Fibroblast of skin of left quadriceps (primary cell): ENCODE measurements at places on chromosomes 16 and 17.

- no peak for DNase-seq
Measured at GRCh38 chr17:19678581-19679453, 30.3 kb downstream of the ALDH3A2 start.

DNA sequence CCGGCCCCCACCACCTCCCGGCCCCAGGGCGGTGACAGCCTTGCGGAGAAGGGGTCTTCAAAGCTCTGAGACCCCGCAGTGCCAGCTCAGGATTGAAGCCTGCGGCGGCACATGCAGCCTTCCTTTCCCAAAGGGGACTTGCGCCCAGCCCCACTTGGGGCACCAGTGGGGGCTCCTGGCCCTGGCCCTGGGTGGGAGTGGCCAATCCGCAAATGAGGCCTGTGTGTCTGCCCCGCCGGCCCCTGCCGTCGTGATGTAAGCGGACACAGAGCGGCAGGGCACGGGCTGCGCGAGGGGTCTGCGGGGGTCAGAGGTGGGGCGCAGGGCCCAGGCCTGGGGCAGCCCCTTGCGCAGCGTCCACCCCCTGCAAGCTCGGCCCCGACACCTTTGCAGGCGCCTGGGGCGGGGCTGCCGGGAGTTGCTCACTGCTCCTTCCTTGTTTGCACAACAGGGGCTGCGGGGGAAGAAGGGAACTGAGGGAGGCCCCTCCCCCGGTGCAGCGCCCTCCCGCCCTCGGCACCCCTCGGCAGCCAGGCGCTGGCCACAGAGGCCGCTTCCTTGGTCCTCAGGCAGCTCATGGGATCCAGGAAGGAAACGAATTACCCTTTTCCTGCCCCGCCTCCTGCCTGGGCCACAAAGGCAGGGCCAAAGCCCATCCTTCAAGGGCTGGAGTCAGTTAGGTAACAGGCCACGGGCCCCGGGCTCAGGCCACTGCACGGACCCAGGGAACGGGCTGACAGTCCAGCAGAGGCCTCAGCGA, 2.9 kb downstream of the SLC16A3 start:
- no peak for DNase-seq

- no peak for DNase-seq
Measured at GRCh38 chr17:76997981-76998531, 129.9 kb downstream of the MGAT5B start.

GRCh38 chr16:66152181-66152580, 214.3 kb upstream of the CDH5 start:
- DNase-seq: no peak

GRCh38 chr16:5027575-5028235, 6.0 kb downstream of the NAGPA start:
- no peak for DNase-seq

GRCh38 chr17:11240041-11240840, 772 bp upstream of the SHISA6 start:
- DNase-seq: no peak

DNA sequence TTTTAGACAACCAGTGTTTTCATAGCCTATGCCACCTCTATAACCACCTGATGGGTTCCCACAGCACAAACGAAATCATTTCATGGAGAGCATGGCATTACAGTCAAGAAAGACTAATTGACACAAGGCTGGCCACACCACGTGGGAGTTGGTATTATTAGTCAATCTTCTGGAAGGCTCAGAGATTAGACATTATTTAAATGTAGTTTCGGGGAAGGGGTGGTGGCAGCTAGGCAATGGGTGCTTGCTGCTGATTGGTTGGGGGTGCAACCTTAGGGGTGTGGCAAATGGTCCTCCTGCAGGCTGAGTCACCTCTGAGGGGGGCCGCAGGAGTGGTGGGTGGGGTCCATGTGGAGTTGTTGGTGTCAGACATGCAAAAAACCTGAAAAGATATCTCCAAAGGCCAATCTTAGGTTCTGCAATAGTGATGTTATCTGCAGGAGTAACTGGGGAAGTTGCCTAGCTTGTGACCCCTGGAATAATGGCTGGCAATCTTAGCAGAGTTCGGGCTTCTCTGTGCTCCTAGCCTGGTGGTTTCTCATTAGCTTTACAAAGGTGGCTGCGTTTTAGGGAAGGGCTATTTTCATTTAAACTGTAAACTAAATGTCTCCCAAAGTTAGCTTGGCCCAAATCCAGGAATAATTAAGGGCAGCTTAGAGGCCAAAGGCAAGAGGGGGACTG, 4.6 kb downstream of the TEN1 start:
- no peak for DNase-seq

DNA sequence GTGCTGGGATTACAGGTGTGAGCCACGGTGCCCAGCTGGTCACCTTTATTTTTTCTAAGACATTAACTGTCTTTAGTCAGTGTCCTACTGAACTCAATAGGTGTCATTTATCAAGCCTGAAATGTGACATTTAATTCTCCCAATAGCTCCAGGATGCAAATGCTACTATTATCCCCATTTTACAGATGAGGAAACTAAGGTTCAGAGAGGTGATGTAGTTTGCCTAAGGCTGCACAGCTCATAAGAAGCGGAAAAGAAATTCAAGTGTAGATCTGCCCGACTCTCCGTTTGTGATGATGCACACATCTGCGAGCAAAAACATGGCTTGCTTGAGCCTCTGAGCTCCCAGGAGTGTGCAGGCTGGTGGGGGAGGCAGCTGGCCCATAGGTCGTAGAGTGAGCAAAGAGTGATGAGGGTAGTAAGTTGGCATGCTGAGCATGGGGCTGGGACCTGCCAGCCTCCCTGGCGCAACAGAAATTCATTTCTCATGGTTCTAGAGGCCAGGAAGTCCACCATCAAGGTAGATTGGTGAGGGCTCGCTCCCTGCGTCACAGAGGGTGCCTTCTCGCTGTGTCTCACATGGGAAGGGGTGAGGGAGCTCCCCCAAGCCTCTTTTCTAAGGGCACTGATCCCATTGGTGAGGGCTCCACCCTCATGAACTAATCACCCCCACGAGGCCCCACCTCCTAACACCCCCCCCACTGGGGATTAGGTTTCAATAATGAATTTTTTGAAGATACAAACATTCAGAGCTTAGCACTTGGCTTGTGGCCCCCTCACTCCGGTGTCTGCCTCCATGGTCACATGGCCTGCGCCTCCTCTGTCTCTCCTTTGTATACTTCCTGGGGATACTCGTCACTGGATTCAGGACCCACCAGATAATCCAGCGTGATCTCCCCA, 141.5 kb upstream of the PLCG2 start:
- DNase-seq: no peak

- DNase-seq: no peak
Measured at GRCh38 chr16:56941092-56941491, 9.2 kb downstream of the HERPUD1 start.

DNA sequence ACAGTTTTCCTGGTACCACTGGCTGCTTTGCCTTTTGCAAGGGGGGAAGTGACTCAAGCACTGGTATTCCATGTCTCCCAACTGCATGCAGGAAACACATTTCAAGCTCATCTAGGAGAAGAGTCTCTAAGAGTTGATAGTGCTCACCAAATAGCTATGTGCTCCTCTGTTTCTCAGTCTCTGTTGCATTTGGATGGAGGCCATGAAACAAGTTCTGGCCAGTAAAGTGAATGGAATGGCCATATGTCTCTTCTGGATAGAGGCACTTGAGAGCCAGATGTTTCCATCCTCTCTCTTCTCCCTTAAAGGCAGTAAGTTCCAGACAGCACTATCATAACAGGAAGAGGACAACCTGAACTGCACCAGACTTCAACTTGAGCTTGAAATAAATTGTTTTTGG, 60.6 kb downstream of the C16orf82 start:
- DNase-seq: peak; percentile 3

GRCh38 chr17:35895636-35896587, 15.8 kb upstream of the CCL5 start:
- DNase-seq: no peak

- no peak for DNase-seq
Measured at GRCh38 chr16:86073103-86073625, 174.2 kb downstream of the IRF8 start.

GRCh38 chr17:81901167-81902022, 643 bp upstream of the NPB start:
- DNase-seq: no peak

DNA sequence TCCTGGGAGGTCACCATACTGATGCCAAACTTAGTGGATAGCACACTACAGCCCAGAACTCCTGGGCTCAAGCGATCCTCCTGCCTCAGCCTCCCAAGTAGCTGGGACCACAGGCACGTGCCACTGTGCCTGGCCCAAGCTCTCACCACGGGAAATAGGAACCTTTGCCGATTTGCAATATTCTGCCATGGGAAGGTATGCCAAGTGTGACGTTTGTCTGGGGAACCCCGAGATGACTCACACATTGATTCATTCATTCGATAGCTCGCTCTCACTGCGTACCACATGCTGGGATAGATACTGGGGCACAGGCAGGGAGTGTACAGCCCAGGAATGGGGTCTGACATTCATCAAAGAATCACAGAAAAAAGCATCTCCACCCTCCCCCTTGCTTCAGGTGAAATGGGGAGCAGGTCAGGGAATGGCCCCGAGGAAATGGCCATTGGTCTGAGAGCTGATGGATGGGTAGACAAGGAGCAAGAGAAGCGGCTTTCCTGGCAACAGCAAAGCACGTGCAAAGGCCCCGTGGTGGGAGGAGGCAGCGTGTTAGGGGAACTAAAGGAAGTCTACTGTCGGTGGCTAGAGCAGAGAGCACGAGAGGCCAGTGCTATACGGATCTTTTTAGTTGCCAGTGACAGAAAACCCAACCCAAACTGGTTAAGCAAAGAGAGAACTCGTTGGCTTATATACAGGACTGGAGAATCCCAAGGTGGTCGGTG, 44.1 kb downstream of the DNAH17 start:
- peak; percentile 13 for DNase-seq

DNA sequence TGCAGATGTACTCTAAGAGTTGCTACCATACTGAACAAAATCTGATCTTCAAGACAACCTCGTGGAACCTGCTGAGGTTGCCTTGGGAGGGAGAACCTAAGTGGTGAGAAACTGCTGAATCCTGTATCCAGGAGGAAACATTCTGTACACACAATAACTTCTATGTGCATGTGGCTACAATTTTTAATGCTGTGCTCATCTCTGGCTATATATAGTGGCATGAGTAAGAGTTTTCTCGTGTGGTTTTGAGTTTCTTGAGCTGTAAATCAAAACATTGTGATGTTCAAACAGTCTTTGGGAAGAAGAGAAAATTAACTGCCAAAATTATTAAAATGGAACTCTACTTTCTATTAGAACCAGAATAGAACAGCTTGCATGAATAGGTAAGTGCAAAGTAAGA, 206.8 kb downstream of the CA10 start:
- DNase-seq: peak; percentile 5

DNA sequence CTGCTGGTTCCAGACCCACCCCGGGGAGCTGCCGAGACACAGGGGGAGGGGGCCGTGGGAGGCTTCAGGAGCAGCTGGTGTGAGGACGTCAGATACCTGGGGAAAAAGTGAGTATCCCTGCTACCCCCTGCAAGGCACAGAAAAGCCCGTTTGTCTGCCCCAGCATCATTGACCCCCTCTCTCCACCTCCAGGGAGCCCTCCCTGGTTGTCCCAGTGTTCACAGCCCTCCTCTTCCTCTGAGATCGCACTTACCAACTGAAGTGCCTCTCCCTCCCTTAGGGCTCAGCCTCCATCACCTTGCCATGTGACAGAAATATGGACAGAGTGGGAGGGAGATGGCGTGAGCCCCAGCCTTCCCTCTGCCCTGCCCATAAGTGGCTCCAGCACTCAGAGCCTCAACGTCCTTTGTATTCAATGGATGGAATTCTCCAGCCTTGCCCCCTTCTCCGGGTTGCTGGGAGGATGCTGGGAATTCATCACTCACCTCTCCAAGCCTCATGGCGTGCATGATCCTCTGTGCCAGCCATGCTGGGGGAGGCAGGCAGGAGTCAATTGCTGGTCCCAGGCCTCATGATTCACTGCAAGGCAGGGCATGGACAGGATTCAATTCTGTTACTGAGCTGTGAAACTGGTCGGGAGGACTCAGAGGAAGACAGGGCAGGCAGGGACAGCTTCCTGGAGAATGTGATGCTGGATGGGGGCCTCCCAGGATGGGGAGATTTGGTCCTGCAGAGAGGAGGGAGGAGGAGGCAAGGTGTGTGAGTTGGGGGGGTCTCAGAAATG, 14.6 kb downstream of the SPNS3 start:
- DNase-seq: no peak

DNA sequence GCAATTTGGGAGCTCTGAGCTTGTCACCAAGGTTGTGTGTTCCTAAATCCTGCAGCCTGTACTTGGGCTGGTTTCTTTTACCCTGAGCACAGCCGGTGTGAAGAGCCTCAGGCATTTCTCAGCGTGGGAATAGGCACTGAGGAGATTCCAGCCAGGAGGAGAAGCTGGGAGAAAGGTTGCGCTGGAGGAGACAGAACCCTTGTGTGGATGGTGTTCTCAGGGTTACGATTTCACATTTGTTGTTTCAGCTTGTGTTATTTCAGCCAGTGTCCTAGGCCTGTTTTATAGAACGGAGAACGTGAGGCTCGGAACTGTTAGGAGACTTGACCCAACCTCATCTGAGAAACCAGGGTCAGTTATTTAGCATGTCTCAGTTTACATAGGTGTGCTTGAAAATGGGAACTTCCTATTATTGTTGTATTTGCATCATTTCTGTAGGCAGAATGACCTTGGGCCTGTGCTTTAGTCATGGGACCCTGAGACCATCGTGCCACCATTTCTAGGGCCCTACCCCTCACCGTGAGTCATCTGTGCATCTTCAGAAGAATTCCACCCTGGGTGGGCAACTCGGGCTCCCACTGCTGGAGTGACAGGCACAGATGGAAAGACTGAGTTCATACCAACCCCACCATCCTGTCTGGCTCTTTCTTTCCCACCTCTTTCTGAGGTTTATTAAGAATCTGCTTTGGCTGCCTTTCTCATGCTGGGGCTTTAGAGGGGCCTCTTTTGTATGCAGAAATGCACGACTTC, 134.9 kb downstream of the MSI2 start:
- DNase-seq: no peak

DNA sequence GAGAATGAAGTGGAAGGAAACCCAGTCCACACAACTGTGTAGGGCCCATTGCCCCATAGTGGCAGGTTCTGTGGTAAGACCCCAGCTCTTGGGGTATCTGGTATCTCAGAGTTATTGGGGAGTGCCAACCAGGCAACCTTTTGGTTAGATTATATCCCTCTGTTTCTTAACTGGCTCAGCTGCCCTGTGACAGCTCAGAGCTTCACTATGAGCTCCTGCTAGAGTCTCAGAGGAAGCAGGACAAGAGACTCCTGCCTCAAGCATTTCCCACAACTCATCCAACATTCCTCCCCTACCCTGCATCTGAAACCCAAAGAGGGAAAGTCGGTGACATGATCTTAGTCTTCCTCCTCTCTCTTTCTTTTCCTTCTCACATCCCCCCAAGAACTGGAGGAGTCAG, 292.3 kb downstream of the SHISA9 start:
- DNase-seq: no peak

- DNase-seq: no peak
Measured at GRCh38 chr16:50238868-50239301, 27.5 kb upstream of the ADCY7 start.

GRCh38 chr16:1659031-1659430, 19.0 kb upstream of the JPT2 start:
- DNase-seq: no peak
